ENCODE measurements at places on chromosomes 1 and 21. TPM values are rescaled to one million over a fixed set of nuclear protein-coding genes. Genes with fewer than 3 reads are reported as not detected.
A peak's percentile ranks its signal among the peaks of the same experiment; 100 is the strongest.

GRCh38 chr1:177238967-177239366 is 68.2 kb downstream of the BRINP2 start:
- DNase-seq: no peak

- DNase-seq: no peak
Measured at GRCh38 chr1:186142159-186142558, 232.9 kb downstream of the TPR start.

- no peak for DNase-seq
Measured at GRCh38 chr1:57311006-57311405, 112.9 kb downstream of the DAB1 start.

DNA sequence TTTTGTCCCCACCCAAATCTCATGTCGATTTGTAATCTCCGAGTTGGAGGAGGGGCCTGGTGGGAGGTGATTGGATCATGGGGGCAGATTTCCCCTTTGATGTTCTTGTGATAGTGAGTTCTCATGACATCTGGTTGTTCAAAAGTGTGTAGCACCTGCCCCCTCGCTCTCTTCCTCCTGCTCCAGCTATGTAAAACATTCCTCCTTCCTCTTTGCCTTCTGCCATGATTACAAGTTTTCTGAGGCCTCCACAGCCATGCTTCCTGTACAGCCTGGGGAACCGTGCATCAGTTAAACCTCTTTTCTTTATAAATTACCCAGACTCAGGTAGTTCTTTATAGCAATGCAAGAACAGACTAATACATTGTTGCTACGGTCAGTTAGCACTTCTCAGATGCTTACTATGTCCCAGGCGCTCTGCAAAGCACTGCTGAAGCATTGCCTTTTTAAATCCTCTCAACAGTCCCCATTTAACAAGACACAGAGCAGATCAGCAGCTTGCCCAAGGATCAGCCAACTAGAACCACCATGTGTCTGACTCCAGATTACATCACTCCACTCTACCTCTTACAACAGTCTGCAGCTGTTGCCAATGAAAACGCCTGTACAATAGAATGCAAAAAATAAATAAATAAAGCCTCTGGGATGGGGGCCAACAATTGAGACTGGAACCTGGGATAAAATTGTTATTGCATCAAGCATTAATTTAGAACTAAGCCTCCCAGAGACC is 52.4 kb upstream of the USP1 start:
- DNase-seq: no peak

- no peak for DNase-seq
Measured at GRCh38 chr1:231011963-231012362, 28.1 kb downstream of the FAM89A start.

- peak; percentile 23 for DNase-seq
Measured at GRCh38 chr1:31181515-31182343, 58.0 kb downstream of the NKAIN1 start.

- no peak for DNase-seq
Measured at GRCh38 chr1:40650075-40650474, 15.4 kb downstream of the RIMS3 start.

- peak; percentile 13 for DNase-seq
Measured at GRCh38 chr1:13730751-13731482, 30.9 kb downstream of the PRDM2 start.

DNA sequence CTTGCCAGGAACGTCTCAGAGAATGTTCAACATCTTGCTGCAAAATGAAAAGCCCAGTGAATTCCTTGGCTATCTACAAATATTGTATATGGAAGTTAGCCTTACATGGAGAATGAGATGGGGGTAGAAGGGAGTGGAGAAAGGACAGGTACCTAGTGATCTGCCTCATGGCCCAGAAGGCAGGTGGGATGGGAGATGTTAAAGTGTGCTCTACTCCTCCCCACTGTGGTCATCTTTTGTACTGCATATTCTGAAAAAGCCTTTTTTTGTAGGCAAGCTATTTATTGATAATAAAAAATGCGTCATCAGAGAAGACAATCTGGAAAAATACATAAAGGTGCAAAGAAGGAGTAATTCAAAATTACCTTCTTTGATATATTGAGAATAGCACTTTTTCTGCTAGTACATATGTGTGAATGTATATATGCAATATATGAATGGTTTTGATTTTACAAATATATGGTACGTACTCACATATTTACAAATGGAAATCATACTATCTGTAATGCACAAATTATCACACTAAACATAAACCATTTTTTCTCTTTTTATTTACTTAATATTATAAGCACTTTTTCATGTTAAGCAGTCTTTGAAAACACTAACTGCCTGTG is 19.1 kb upstream of the SLC5A9 start:
- DNase-seq: no peak

DNA sequence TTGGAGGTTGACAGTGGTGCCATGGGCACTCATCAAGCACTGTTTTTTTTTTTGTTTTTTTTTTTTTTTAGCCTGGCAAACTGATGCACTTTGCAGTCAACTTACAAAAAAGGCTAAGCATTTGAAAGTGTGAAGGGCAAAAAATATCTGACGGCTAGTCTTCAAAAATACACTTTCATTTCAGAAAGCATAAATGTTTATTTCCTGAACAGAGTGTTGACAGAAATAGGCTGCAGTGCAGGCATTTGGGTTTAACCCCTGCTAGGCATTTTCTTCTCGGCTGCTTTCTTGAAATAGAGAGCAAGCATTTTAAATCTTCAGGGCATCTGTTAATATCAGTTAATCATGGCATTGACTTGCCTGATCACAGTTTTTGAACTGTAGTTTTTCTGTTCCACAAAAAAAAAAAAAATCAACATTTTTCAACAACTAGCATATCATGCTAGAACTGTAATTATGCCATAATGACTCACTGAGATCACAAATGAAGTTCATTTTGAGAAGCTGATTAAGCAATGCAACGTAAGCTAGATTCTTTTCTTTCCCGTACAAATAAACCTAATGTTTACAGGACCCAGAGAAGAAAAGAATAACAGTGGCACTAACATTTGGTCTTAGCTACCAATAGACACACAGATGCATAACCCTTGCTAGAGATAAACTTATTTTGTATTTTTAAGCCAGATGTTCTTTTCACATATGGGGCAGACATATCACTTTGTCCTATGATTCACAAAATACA is 100.4 kb upstream of the USH2A start:
- no peak for DNase-seq

- no peak for DNase-seq
Measured at GRCh38 chr1:5819391-5820025, 172.7 kb downstream of the NPHP4 start.

DNA sequence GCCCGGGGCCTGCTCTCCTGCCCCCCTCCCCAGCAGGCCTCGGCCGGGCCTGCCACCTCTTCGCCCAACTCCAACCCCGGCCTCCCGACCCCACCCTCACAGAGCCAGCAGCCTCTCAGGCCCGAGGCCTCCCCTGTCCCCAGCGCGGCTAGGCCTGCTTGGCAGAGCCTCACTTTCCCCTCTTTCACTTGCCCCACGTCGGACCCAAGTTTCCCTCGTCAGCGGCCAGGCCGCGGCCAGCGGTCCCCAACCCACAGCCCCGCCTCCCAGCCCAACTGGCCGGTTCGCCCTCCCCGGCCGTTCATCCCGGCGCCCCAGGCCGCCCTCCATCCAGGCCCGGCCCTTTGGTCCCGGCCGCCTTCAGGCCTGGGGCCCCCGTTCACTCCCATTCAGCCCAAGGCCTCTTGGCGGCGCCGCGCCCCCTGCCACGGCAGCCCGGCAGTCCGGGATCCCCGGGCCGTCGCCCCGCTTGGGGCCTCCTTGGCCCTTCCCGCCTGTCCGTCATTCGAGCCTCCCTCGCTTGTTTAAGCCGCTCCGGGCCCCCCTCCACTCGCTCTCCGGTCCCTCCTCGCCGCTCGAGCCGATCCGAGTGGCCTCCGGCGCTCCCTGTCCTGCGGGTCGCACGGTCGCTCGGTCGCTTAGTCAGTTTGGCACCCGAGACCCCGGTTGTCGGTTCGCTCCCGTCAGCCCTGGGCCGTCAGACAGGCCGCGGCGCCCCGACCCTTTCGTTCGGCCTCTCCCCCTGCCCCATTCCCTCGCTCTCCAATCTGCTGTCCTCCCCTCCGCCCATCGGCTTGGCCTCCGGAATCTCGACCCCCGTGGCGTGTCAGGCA is 1.4 kb downstream of the LRRC41 start:
- DNase-seq: peak; percentile 32

- DNase-seq: no peak
Measured at GRCh38 chr1:184945029-184945428, 29.3 kb downstream of the NIBAN1 start.

- DNase-seq: no peak
Measured at GRCh38 chr1:161226759-161227158, 899 bp downstream of the TOMM40L start.

DNA sequence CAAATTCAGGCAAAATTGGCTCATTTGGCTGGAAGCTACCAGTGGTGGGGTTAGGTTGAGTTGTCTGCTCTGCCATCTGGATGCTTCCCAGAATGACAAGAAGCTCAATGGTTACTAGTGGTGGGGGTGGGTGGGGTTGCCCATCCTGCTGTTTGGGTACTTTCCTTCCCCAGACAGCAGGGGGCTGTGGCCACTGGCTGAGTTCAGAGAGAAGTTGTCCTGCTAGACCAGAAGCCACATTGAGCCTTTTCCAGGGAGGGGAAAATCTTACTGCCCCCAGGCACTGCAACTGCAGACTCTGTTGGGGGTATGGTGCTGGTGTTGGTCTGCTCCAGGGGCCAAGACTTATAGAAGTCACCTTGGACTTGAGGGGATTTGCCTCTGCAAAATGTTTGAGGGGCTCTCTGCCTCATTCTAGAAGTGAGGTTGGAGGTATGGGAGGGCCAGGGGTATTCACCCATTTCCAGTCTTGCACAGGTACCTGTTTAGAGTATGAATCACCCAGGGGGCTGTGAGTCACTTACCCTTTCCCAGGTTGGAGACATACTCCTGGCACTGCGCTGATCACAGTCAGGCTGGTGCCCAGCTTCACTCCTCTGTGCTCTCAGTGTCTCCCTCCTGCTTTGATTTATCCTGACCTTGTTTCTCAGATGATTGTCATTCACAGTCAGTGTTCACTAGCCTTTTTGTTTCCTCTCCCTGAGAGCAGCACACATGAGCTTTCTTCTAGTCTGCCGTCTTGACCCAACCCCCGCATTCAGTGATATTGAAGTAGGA is 89.1 kb upstream of the NEGR1 start:
- DNase-seq: no peak

- no peak for DNase-seq
Measured at GRCh38 chr1:193262661-193263060, 76.2 kb upstream of the B3GALT2 start.

GRCh38 chr1:21775985-21776562 is 6.9 kb downstream of the USP48 start:
- DNase-seq: no peak

WDTC1 gene
- total RNA-seq: 56.1 TPM

C2CD4D gene
- total RNA-seq: 2.0 TPM

VPS26C gene
- total RNA-seq: 36.8 TPM

KRTAP22-1 gene
- total RNA-seq: not detected

GJB3 gene
- 7.1 TPM for total RNA-seq

PAX7 gene
- total RNA-seq: not detected

OR2M3 gene
- total RNA-seq: not detected

RXFP4 gene
- total RNA-seq: not detected

CLDN17 gene
- not detected for total RNA-seq

OR10K1 gene
- not detected for total RNA-seq

S100A2 gene
- total RNA-seq: 14.1 TPM

RPTN gene
- not detected for total RNA-seq

TCP10L gene
- 1.9 TPM for total RNA-seq

DMBX1 gene
- not detected for total RNA-seq

KLHDC7A gene
- 0.36 TPM for total RNA-seq

FCGR3B gene
- total RNA-seq: 2.1 TPM

POGK gene
- total RNA-seq: 22.3 TPM

PTGER3 gene
- total RNA-seq: 4.0 TPM

POU3F1 gene
- 0.09 TPM for total RNA-seq

ACTN2 gene
- total RNA-seq: 36.4 TPM
